ENCODE measurements at places on chromosomes 5 and 9.

GRCh38 chr9:131739133-131739958 is 530 bp downstream of the RAPGEF1 start:
- DNase-seq = no peak

DNA sequence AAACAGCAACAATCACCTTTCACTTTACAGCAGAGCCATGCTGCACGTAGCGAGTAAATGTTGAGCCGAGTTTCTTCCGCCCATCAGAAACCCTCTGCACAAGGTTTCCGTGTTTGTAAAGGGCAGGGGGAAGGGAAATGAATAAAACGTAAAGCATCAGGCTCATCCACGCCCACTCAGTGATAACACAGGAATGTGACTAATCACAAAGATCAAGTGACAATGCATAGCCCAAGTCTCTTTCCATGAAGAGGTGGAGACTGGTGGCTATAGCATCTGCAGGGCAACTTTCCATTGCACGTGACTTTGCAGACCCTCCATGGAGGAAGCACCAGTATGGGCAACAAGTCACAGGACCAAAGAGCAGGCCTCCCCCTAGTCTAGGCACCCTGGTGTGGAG is 56.6 kb downstream of the CAMSAP1 start:
- no peak for DNase-seq

- no peak for DNase-seq
These were observed 176.1 kb downstream of the GABRG2 start for GRCh38 chr5:162243651-162244050.

- DNase-seq = no peak
These were observed 103.6 kb downstream of the TSSK1B start for GRCh38 chr5:113331209-113331551.

- DNase-seq = no peak
These were observed 225.5 kb upstream of the ZNF462 start for GRCh38 chr9:106637486-106637885.

DNA sequence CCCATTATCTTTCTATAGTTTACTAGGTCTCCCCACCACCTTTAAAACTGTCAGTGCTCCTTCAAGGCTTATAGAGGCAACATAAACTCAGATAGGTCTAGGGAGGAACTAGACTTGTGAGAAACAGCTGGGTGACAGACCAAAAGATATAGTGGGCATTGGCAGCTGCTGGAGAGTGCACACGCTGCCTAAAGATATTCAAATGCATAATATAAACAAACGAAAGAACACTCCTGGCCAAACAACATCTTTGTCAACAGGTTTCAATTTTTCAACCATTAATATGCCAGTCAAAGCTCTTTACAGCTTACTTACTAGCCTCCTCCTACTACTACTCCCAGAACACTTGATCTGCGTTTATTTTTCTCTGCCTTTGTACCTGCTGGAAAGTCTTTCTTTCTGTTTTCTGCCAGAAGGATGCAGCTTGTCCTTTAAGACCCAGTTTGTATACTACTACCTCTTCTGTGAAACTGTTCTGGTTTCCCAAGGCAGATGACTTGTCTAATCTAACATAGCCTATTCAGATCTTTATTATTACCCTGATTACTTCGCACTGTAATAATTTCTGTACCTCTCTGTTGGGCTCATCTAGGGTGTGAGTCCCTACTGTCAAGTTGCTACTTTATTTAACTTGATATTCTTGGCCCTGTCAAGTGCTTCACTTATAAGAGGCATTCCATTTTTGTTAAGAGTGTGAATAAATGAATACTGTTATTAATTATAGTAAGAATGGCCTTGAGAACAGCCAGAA is 14.3 kb downstream of the KDM3B start:
- no peak for DNase-seq

DNA sequence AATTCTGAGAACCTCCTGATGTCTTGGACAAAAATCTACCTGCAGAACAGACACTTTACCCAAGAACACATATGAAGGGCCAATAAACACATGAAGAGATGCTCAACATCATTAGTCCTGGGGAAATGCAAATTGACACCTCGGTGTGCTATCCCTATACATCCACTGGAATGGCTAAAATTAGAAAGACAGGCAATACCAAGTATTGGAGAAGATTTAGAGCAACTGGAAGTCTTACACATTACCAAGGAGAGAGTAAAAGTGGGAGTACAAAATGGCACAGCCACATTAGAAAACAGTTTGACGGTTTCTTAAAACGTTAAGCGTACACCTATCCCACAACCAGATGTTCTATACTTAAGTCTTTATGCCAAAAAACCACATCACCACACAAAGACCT is 3.3 kb upstream of the TDRD7 start:
- DNase-seq = no peak

- DNase-seq = no peak
These were observed 35.4 kb downstream of the PRLR start for GRCh38 chr5:35194635-35195471.

- DNase-seq = no peak
These were observed 38.9 kb upstream of the N4BP3 start for GRCh38 chr5:178074266-178074952.

DNA sequence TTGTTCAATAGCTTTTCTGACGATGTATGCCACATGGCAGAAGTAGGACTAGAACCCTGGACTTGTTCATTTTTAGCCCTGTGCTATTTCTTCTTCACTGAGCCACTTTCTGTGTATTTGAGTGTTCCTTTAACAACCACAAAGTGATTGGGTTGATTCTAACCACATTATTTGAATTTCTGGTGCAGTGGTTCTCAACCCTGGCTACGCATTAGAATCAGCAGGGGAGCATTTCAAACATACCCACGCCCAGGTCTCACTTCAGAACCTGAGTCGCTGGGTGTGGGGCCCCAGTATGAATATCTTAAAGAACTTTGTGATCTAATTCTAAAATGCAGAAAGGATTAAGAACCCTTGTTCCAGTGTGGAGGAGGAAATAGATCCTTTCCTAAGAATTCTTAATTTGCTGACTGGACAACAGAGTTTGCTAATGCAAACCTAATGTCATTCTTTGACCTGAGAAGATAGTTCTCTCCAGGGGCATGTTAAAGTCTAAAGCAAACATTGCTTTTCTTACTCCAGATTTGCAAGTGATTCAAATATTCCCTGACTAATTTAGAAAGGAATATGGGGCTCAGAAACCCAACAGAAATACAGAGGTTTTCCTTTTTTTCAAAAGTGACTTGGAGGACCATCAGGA is 75.4 kb upstream of the GDNF start:
- DNase-seq = no peak

DNA sequence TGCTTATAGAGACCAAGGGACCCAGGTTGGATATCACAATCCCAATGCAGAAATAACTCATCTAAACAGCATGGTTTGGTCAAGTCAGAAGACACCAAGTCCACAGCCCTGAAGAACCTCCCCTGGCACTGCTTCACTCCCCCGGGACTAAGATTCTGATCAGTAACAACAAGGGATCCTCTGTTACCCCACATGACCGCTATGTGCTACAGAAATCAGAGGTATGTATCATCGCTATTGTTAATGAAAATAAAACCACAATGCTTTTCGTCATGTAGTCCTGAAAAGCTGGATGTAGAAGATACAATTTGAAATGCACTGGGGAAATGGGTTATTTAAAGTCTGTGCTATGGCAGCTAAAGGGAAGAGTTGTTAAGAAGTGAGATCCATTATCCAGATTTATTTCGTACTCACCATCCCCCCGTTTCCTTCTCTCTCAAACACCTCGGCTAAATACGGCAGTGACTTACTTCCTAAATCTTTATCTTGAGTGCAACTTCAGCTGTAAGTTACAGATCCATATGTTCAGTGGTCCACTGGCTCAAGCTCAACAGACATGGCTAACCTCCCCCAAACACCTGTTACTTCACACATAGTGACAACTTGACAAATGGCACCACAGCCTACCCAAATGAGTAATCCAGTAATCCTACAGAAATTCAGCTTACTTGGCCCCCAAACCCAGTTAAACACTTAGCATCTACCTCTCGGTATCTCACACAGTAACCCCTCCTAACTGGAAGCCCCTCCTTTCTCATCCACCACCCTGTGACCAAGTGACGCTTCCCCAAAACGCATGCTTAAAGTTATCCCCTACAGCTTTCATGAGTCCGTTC is 129.2 kb downstream of the MYO10 start:
- DNase-seq = no peak

DNA sequence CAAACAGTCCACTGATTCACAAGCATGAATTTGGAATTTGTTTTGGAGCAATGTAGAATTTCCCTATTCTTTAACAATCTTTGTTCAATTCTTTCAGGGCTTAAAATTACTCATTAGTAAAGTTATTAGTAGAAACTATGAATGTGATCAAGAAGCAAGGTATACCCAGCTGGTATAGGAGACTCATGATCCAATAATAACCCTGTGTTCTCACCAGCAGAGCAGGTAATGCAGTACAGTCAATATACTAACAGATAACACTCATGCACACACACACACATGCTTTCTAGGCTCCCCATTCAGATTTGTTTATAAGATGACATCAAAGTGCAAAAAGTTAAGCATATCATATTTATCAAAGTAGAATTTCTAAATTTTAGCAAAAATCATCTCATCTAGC is 445.2 kb downstream of the ELAVL2 start:
- DNase-seq = no peak

- no peak for DNase-seq
These were observed 58.7 kb upstream of the ERBIN start for GRCh38 chr5:65867542-65868195.

DNA sequence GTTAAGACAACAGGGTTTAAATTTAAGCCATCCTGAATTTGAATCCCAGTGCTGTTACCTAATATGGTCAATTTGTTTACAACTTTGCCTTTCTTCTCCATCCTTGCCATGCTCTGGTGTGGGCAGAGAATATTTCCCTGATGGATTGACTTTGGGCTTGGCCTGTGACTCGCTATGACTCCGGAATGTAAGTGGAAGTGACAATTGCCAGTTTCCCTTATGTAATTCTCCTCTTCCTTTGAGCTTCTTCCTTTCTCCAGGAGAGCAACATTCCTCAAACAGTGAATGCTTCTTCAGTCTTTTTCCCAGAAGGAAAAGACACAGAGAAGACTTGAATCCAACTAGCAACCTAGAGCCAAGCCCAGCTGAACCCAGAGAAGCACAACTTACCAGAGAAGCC is 159.1 kb downstream of the LURAP1L start:
- no peak for DNase-seq

DNA sequence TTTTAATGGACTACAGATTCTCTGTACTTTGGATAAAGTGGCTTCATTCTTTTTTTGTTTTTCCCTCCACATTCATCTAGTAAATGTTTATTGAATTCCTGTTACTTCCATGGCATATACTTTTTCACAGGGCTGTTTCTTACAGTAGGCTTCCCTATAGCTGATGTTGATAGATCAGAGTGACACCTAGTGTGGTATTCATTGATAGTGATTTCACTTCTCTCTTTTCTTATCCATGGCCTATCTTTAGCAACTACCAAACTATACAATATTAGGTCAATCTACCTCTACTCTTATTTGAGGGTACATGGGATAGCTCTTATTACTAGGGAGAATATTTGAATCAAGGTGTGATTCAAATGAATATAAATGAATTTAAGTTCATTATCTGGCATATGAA is 35.8 kb downstream of the FSD1L start:
- DNase-seq = no peak

DNA sequence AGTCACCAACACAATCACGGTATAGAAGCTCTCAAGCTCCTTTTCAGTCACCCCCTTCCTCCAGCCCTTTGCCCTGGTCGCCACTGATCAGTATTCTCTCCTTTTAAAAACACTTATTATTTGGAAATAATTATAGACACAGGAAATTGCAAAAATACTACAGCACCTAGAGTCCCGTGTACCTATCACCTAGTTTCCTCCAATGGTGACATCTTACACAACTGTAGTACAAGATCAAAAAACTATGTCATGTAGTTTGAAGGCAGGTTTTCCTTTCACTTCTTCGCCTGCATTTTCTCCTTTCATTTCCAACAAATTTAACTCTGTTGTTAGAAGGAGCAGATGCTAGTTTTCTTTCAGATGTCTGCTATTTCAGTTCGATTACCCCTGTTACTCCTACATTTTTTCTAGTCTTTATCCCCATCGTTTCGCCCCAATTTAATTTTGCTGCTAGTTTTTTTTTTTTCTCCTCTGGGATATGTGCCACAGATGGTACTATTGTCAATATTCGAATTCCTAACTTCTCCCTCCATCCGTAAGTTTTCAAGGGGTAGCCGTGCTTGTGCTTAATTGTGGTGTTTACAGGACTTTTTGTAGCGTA is 612 bp upstream of the ATG10 start:
- DNase-seq = no peak

- no peak for DNase-seq
These were observed 213.8 kb downstream of the MLLT3 start for GRCh38 chr9:20408513-20408912.

DNA sequence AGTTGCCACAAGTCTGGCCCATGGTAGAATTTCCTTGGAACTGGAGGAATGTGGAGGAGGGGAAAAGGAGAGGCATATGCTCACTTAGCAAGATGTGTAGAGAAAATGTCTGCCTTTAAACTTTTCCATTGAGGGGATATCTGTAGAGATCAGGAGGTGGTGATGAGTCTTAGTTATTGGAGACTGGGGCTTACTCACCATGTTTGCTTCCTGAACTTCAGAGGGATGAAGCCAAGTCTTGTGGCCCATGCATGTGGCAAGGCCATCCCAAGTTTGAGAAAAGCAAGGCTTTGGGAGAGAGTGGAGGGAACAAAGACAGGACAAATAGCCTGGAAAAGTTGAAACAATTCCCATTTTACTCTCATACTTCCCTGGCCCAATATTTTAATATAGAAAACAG is 124.5 kb downstream of the GDNF start:
- DNase-seq = no peak

DNA sequence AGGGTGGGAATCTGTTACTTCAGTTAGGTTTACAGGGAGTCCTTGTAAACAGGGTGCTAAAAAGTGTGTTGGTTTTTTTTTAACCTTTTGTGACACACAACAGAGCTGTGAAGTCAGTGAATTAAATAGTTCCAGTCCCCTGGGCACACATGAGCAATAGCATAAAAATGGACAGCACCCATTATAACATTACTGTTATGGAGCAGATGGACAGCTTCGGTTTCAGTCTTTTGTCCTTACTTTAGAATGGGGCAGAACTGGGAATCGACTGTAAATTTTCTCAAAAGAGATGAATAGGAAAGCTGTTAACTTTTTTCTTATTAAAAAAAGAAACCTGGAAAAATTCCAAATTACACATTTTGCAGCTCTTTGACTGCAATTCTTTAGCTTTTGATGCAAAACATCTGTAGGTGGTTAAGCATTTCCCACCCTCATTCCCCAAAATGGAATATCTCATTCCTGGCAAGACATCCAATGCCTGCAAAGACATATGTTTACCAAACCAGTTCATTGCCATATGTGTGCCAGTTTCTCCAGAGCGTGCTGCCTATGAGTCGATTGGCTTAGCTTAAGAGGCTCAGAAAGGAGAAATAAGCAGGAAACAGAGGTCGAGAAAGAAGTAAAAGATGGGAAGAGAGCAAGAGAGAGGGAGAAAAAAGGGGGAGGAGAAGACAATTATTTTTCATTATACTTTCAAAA is 212.3 kb upstream of the TMEM161B start:
- no peak for DNase-seq

DNA sequence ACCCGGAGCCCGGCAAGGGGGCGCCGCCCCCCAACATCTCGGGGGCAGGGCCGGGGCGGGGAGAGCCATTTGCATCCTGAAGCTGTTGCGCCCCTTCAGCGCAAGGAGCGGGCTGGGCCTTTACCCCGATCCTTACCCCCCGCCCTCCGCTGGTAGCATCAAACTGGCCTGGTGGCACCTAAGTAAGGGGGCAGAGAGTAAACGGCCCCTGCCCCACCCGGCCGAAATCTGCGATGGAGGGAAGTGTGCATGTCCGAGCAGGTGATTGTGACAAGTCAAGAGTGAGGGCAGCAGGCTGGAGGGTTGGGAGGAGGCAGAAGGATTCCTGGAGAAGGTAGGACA is 101.2 kb downstream of the ESM1 start:
- no peak for DNase-seq

GRCh38 chr5:126515337-126515736 is 79.7 kb downstream of the ALDH7A1 start:
- DNase-seq = no peak
